Keratinocyte (primary cell): ENCODE measurements at places on chromosomes 13 and 19. TPM values are rescaled to one million over a fixed set of nuclear protein-coding genes. Genes with fewer than 3 reads are reported as not detected.

CAPN12 gene
- polyA plus RNA-seq: 5.6 to 20.4 TPM (median 6.0 TPM) in 3 replicates

CILP2 gene
- polyA plus RNA-seq: 0.07 to 0.21 TPM (median 0.14 TPM) in 3 replicates

ZNF525 gene
- polyA plus RNA-seq: 6.7 to 9.5 TPM (median 9.5 TPM) in 3 replicates

FAM124A gene
- polyA plus RNA-seq: 0.03 to 0.10 TPM (median 0.05 TPM) in 3 replicates

COL4A2 gene
- polyA plus RNA-seq: 30.7 to 64.2 TPM (median 31.1 TPM) in 3 replicates
